ENCODE measurements at places on chromosomes 6 and 20. TPM values are rescaled to one million over a fixed set of nuclear protein-coding genes. Genes with fewer than 3 reads are reported as not detected.

EEF1A2 gene
- total RNA-seq = not detected

JAG1 gene
- 83.2 TPM for total RNA-seq

PNLDC1 gene
- total RNA-seq = not detected

GNMT gene
- not detected for total RNA-seq

WFDC5 gene
- total RNA-seq = not detected

ERVFRD-1 gene
- 0.44 TPM for total RNA-seq
